ENCODE measurements at places on chromosomes 1 and 21. TPM values are rescaled to one million over a fixed set of nuclear protein-coding genes. Genes with fewer than 3 reads are reported as not detected.
A peak's percentile ranks its signal among the peaks of the same experiment; 100 is the strongest.

ZNF683 gene
- total RNA-seq: not detected

DNA sequence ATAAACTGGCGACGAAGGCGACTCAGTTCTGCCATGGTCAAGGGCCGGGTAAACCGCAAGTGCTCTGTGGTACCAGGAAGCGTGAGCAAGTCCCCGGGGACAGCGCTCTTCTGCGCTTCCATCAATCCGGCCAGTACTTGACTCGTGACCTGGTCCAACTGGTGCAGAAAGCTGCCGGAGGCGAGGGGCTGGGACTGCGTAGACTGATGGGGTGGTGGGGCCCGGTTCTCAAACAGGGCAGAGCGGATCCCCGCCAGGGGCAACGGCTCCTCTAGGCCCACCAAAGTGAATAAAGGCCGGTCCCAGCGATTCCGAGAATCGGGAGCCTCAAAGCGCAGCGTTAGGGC is 852 bp downstream of the KTI12 start:
- DNase-seq: peak; percentile 31

CXADR gene
- not detected for total RNA-seq

DNA sequence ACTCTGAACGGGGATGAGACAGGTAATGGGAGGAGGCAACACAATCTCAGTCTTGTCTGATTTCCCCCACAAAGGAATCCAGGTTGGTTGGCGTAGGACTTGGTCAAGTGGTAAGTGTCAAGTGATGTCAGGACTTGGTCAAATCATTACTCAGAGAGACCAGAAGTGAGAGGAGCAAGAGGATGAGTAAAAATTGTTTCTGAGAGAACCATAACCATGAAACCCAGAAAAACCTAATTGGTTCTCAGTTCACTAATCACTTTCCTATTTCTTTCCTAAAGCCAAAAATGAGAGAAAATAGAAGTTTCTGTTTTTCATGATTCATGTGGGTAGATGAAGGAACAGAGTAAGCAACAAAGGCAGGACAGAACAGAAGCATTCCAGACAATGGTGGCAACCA is 5.0 kb downstream of the PHC2 start:
- no peak for DNase-seq

CDA gene
- not detected for total RNA-seq

- no peak for DNase-seq
Observed at GRCh38 chr1:59554011-59554663, 257.2 kb downstream of the FGGY start.

MSH4 gene
- 1.4 TPM for total RNA-seq

All from activated B cell treated with CpG ODN at 0.5 μM for 24 hours (primary cell).